A549 (cell line): ENCODE measurements at places on chromosomes 3 and 15.
A peak's percentile ranks its signal among the peaks of the same experiment; 100 is the strongest.

DNA sequence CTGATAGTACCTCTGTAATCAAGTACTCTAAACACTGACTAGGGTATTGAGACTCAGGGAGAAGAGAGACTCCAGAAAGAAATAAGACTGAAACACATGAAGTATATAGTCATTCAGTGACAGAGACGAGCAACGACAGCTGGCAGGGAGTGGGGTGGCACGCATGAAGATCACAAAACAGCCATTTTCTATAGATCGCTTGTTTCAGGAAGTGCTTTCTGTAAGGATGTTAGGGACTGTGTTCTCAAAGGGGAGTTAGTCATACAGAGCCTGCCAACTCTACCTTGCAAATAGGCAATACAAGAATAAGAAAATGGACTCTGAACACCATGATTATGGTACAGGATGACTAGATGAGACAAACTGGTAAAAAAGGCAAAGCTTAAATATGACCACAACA, 139.5 kb downstream of the TBL1XR1 start:
- DNase-seq, result no peak

GRCh38 chr3:64815789-64816188, 128.0 kb upstream of the ADAMTS9 start:
- DNase-seq, result no peak

- DNase-seq, result no peak
These were observed 84.3 kb downstream of the ATP1B3 start for GRCh38 chr3:141960731-141961130.

DNA sequence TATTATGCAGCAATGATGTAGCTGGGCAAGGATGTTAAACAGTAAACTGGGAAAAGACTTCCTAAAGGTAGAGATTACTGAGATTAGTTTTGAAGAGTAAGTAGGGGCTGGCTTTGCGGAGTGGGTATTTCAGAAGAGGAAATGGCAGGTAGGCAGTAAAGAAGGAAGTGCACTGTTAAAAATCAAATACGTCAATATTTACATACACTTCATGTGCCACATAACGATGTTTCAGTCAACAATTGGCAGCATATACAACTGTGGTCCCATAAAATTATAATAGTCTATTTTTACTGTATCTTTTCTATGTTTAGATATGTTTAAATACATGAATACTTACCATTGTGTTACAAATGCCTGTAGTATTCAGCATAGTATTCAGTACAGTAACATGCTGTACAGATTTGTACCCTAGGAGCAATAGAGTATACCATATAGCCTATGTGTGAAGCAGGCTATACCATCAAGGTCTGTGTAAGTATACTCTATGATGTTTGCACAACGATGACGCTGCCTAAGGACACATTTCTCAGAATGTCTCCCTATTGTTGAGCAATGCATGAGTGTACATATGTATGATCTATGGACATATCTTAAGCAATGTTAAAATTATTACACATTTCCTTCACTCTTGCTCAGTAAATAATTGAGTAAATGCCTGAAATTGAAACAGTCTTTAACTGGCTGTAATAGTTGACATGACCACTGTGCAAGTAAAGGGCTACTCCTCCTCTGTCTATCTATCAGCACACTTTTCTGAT, 196.7 kb downstream of the ISL2 start:
- DNase-seq, result peak; percentile 51

DNA sequence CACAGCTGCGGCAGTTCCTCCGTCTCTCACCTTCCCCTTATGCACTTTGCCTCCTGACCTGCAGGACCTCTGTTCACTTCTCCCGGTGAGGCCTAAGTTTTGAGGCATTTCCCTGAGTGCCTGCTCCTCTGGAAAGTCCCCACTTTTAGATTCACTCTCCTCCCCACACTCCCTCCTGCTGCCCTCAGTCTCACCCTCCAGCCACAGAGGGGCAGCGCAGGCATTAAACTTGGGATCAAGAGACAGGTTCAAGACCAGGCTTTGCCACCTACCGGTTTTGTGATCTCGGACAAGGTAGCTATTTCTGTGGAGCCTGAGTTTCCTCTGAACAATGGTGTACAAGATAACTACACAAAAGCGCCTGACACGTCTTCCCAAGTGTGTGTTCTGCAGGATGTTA, 19.4 kb downstream of the SLC6A11 start:
- peak; percentile 7 for DNase-seq

DNA sequence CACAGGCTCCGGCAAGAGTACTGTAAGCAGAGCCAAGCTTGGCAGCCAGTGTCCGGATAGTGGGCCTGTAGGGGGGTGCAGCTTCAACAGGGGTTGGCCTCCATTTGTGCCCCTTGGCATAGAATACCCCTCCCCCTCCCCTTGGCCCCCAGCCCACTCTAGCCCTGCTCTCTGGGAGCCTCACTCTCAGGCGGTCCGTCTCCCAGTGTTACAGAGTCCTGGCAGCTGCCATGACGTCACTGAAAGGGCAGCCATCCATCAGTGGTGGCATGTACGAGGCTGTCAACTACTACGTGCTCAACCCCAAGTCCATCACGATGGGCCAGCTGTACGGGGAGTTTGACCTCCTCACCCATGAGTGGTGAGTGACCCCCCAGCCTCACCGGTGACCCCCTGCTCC, 50.4 kb downstream of the DNAH1 start:
- DNase-seq, result no peak

- DNase-seq, result no peak
These were observed 350.3 kb downstream of the DOCK3 start for GRCh38 chr3:51024765-51025632.

DNA sequence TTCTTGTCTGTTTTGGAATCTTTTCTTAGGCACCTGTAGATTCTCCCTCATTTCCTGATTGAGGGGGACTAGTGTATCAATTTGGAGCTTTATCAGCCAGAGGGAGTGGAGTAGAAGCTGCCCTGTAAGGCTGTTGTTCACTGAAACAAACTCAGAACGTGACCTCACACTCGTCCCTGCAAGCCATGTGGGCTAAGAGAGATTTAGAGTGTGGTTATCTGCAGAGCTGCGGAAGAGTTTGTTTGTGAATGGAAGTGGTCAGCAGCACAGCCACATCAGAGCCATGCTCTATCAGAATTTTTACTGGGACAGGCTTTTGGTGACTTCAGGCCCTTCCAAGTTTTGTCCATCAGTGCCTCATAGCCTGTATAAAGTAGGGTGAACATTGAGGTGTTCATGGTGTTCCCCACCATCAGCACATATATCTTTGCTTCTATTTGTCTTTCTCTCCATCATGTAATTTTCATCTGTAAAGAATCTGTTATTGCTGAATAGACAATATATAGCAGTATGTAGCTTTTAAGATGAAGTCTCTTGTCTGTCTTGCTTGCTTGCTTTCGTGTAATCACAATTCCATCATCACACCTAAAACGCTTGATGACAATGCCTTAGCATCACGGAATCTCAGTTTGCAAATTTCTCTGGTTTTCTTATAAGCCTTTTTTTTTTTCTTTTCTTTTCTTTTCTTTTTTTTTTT, 37.0 kb downstream of the LARS2 start:
- no peak for DNase-seq

- no peak for DNase-seq
These were observed 133.4 kb downstream of the FOXP1 start for GRCh38 chr3:71450162-71450561.

GRCh38 chr15:74937272-74937589, 642 bp downstream of the COX5A start:
- DNase-seq, result no peak
